ENCODE measurements at places on chromosomes 12 and 14. TPM values are rescaled to one million over a fixed set of nuclear protein-coding genes. Genes with fewer than 3 reads are reported as not detected.

DNA sequence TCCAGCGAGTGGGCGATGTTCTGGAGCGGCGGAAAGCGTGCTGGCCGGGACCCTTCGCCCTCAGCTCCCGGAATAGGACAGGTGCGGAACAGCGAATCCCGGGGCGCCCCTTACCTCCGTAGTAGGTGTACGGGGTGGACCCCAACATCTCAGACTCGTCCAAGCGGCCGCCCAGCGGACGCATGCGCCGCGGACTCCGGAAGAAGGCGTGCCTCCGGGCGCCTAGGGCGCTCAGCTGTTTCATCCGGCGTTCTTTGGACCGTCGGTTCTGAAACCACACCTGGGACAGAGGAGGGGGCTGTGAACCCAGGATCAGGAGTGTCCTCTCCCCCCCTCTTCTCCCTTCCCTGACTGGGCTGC, 4.5 kb downstream of the LHX5 start:
- no peak for DNase-seq

- no peak for DNase-seq
Measured at GRCh38 chr12:51118706-51119105, 35.3 kb upstream of the CSRNP2 start.

GRCh38 chr14:67400434-67400833, 11.5 kb downstream of the PLEK2 start:
- no peak for DNase-seq

GRCh38 chr12:7450667-7451066, 6.7 kb upstream of the CD163L1 start:
- peak; percentile 47 for DNase-seq

DNA sequence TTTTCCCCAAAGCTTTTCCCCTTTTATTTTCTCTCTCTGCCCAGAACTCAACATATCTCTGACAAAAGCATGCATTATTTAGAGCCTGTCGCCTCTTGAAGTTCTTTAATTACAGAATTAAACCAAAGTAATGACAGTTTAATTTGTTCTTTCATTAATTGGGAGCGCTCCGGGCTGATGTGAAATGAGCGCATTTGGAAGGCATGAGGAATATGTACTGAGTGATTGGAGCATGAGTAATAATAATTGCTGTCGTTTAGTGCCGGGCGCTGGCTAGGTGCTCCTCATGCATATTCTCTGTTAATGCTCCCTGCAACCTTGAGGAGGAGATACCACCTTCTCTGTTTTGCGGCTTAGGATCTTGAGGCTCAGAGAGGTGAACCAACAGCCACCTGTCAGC, 120.5 kb downstream of the SLC25A47 start:
- no peak for DNase-seq

DNA sequence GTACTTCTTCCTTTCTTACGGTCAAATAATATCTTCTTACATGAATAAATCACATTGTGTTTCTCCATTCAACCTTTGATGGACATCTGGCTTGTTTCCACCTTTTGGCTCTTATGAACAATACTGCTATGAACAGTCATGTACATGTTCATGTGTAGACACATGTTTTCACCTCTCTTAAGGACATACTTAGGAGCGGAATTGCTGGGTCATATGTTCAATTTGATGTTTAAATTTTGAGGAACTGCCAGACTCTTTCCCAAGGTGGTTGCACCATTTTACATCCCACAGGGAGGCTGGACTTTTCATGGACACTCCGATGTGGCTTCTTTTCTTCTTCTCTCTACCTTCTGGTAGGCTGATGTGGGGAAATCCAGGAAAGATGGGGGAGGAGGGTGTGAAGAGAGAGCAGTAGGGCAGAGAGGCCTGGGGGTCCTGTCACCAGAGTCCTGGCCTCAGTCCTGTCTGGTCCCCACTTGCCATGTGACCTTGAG, 16.8 kb downstream of the LGMN start:
- no peak for DNase-seq

GRCh38 chr12:12796171-12796570, 10.7 kb downstream of the APOLD1 start:
- DNase-seq: no peak

- DNase-seq: no peak
Measured at GRCh38 chr14:67251573-67252226, 10.5 kb downstream of the PALS1 start.

GRCh38 chr14:54435500-54435981, 5.6 kb downstream of the CNIH1 start:
- DNase-seq: no peak

DNA sequence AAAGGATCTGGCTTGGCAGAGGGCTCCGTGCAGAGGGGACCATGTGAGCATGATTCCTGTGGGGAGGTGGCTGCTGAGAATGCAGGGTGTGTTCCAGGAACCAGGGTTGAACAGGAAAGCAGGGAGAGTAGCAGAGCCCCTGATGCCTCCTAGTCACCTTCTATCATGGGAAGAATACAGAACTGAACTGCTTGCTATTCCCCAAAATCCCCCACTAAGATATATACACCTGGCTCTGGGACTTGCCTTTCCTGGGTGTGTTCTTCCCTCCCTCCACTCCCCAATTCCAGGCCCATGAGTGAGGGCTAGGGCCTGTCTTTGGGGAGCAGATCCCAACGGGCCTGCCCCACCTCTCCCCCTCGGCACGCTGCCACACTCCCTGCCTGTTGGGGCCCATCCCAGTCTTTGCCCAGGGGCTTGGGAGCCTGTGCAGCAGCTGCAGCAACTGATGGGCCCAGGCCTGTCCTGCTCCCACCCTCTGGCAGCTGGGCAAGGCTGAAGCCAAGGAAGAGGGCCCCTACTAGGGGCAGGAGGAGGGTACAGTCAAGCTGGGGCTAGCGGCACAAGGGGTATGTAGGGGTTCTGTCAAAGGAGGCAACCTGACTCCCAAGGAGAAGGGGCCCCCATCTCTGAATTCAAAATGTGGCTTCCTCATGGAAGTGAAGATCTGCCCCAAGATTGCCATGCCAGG, 3.2 kb downstream of the AJUBA start:
- DNase-seq: no peak

DNA sequence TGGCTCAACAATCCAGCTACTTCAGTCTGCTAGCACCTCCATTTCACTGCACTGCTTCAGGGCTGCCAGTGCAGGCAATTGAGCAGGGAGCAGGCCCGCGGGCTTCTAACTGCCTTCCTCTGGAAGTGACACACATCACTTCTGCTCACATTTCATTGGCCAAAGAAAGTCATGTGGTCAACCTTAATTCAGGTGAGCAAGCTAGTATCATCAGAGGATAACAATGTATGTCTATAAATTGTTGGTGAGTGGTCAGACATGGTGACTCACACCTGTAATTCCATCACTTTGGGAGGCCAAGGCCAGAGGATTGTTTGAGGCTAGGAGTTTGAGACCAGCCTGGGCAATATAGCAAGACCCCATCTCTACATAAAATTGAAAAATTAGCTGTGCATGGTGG, 22.3 kb upstream of the CHGA start:
- no peak for DNase-seq

Gene JPH4
- not detected for polyA plus RNA-seq

Gene TPH2
- polyA plus RNA-seq: not detected

Gene MAX
- 37.3 TPM for polyA plus RNA-seq

Gene CAPZA3
- not detected for polyA plus RNA-seq
